ENCODE measurements at places on chromosomes 6 and 20. TPM values are rescaled to one million over a fixed set of nuclear protein-coding genes. Genes with fewer than 3 reads are reported as not detected.

The BIRC7 gene
- 8.6 TPM for polyA plus RNA-seq

The GTSF1L gene
- polyA plus RNA-seq: not detected

The GJA10 gene
- not detected for polyA plus RNA-seq

The IRF4 gene
- 0.07 TPM for polyA plus RNA-seq

The TAP2 gene
- 10.3 TPM for polyA plus RNA-seq

The GSTA3 gene
- not detected for polyA plus RNA-seq

The WFDC10B gene
- 0.24 TPM for polyA plus RNA-seq

The OPN5 gene
- not detected for polyA plus RNA-seq

The MYLK2 gene
- 0.04 TPM for polyA plus RNA-seq

The FNDC1 gene
- polyA plus RNA-seq: not detected

The PSORS1C2 gene
- polyA plus RNA-seq: not detected

The C6orf58 gene
- not detected for polyA plus RNA-seq

The RGS17 gene
- polyA plus RNA-seq: not detected

The HNF4A gene
- 112 TPM for polyA plus RNA-seq

The NOX3 gene
- 0.12 TPM for polyA plus RNA-seq

The ZNF343 gene
- polyA plus RNA-seq: 17.0 TPM

The PPP1R14C gene
- not detected for polyA plus RNA-seq

GRCh38 chr20:46749147-46749546 lies 39.7 kb downstream of the SLC2A10 start:
- H3K4me3 ChIP-seq: no peak overlapping the region
- no peaks in the 10 kb centered on the region for H3K4me1 ChIP-seq
- peaks cover 47% of the 10 kb centered on the region for H3K27me3 ChIP-seq
- no peak overlapping the region for H3K27ac ChIP-seq

GRCh38 chr6:10794239-10794638 lies 44.1 kb downstream of the MAK start:
- H3K27me3 ChIP-seq: no peaks in the 10 kb centered on the region
- no peak overlapping the region for H3K4me3 ChIP-seq
- H3K27ac ChIP-seq: no peak overlapping the region
- no peaks in the 10 kb centered on the region for H3K36me3 ChIP-seq

- peaks cover 82% of the 10 kb centered on the region for H3K4me1 ChIP-seq
- peak overlapping the region; percentile 68 for H3K27ac ChIP-seq
- H3K36me3 ChIP-seq: no peaks in the 10 kb centered on the region
- DNase-seq: no peak
- H3K27me3 ChIP-seq: no peaks in the 10 kb centered on the region
- H3K4me3 ChIP-seq: no peak overlapping the region
Observed at GRCh38 chr20:57591289-57592229, 28.7 kb downstream of the ZBP1 start.

- peaks cover 20% of the 10 kb centered on the region for H3K36me3 ChIP-seq
- peak; percentile 30 for DNase-seq
- peak overlapping the region; percentile 78 for H3K27ac ChIP-seq
Observed at GRCh38 chr6:3749977-3750316, 1.6 kb downstream of the PXDC1 start.

DNA sequence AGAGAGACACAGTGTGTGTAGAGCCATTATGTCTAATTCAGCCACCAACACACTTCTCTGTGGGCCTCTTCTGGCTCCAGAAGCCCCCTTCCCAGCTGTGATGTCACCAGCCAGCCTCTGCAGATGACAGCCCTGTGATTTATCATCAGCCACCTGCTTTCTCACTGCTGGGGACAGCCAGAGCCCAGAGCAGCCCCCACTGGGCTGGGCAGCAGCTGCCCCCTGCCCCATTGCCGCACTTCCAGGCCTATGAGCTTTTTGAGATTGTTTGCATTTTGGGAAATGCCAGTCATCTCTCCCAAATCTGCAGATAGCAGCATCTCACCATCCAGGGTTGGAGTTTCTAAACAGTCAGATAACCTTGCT lies 21.9 kb upstream of the STX16 start:
- no peaks in the 10 kb centered on the region for H3K36me3 ChIP-seq
- no peak overlapping the region for H3K4me3 ChIP-seq
- H3K27ac ChIP-seq: no peak overlapping the region
- peaks cover 97% of the 10 kb centered on the region for H3K27me3 ChIP-seq
- peaks cover 5% of the 10 kb centered on the region for H3K4me1 ChIP-seq
- DNase-seq: no peak

GRCh38 chr20:11098888-11099287 lies 425.1 kb upstream of the JAG1 start:
- H3K36me3 ChIP-seq: no peaks in the 10 kb centered on the region
- H3K27ac ChIP-seq: no peak overlapping the region
- no peak for DNase-seq

- no peaks in the 10 kb centered on the region for H3K36me3 ChIP-seq
- DNase-seq: no peak
- H3K27ac ChIP-seq: no peak overlapping the region
- H3K4me3 ChIP-seq: no peak overlapping the region
- no peaks in the 10 kb centered on the region for H3K4me1 ChIP-seq
Observed at GRCh38 chr20:4608861-4609260, 112.8 kb upstream of the PRND start.

GRCh38 chr6:167698540-167698939 lies 128.2 kb upstream of the AFDN start:
- H3K4me1 ChIP-seq: peaks cover 27% of the 10 kb centered on the region
- no peak for DNase-seq
- H3K4me3 ChIP-seq: no peak overlapping the region
- H3K27me3 ChIP-seq: no peaks in the 10 kb centered on the region

- H3K4me1 ChIP-seq: peaks cover 4% of the 10 kb centered on the region
- H3K27ac ChIP-seq: no peak overlapping the region
- no peak for DNase-seq
- no peaks in the 10 kb centered on the region for H3K27me3 ChIP-seq
- H3K4me3 ChIP-seq: no peak overlapping the region
- no peaks in the 10 kb centered on the region for H3K36me3 ChIP-seq
Observed at GRCh38 chr6:125169522-125169921, 15.9 kb downstream of the TPD52L1 start.

- H3K27ac ChIP-seq: no peak within 1 kb of the TSS
- DNase-seq: no peak
- H3K36me3 ChIP-seq: peaks cover 31% of the 10 kb centered on the region
- peaks cover 37% of the 10 kb centered on the region for H3K4me1 ChIP-seq
- H3K4me3 ChIP-seq: no peak within 1 kb of the TSS
Observed at GRCh38 chr6:33192105-33192646, at the start of gene COL11A2. Gene COL11A2, minus strand, starts transcription at chr6:33192467. Its CDS starts 227 bp downstream, at chr6:33192240.

GRCh38 chr6:62150048-62150663 lies 135.9 kb downstream of the KHDRBS2 start:
- H3K27me3 ChIP-seq: no peaks in the 10 kb centered on the region
- H3K36me3 ChIP-seq: no peaks in the 10 kb centered on the region
- H3K27ac ChIP-seq: no peak overlapping the region
- no peak overlapping the region for H3K4me3 ChIP-seq

DNA sequence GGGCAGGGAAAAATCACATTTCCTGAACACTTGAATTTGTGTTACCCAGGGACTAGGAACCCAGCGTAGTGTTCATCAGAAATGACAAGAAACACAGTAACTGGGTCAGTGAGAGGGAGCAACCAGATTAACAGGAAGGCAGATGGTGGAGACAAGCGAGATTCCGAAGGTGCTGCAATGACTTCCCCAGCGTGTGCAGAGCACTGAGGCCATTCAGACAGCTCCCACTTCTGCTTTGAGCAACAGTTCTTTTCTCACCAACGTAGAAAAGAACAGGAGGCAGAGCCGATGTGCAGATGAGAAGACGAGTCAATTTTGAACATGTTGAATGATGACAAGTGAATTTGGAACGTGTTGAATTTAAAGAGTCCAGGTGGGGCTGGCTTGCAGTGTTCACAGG lies 63.1 kb upstream of the IFNGR1 start:
- H3K27me3 ChIP-seq: no peaks in the 10 kb centered on the region
- no peaks in the 10 kb centered on the region for H3K36me3 ChIP-seq
- H3K27ac ChIP-seq: no peak overlapping the region
- peaks cover 8% of the 10 kb centered on the region for H3K4me1 ChIP-seq

DNA sequence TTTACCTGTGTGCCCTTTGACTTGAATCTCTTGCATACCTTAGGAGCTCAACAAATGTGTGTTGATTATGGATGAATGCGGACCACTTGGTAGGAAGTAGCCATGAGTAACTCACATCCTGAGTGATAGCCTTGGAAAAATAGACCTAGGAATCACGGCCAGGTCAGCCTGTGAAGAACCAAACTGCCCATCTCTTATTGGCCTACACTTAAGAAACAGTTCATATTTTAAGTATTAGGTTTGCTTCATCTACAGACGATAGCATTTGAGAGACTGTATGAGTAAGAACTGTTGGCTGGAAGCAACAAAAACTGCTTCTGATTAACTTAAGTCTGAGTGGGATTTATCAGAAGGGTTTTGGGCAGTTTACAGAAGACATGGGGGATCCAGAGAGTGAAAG lies 320.1 kb upstream of the PRND start:
- no peak for DNase-seq
- no peaks in the 10 kb centered on the region for H3K36me3 ChIP-seq
- no peak overlapping the region for H3K27ac ChIP-seq
- H3K4me3 ChIP-seq: no peak overlapping the region
- no peaks in the 10 kb centered on the region for H3K4me1 ChIP-seq
- H3K27me3 ChIP-seq: no peaks in the 10 kb centered on the region

- no peak for DNase-seq
- H3K4me1 ChIP-seq: peaks cover 41% of the 10 kb centered on the region
- H3K36me3 ChIP-seq: no peaks in the 10 kb centered on the region
Observed at GRCh38 chr20:47476452-47476851, 25.2 kb upstream of the NCOA3 start.

- H3K4me1 ChIP-seq: no peaks in the 10 kb centered on the region
- peaks cover 69% of the 10 kb centered on the region for H3K27me3 ChIP-seq
- H3K27ac ChIP-seq: no peak overlapping the region
- DNase-seq: no peak
- no peaks in the 10 kb centered on the region for H3K36me3 ChIP-seq
- H3K4me3 ChIP-seq: no peak overlapping the region
Observed at GRCh38 chr6:41343641-41344187, 8.3 kb downstream of the NCR2 start.

DNA sequence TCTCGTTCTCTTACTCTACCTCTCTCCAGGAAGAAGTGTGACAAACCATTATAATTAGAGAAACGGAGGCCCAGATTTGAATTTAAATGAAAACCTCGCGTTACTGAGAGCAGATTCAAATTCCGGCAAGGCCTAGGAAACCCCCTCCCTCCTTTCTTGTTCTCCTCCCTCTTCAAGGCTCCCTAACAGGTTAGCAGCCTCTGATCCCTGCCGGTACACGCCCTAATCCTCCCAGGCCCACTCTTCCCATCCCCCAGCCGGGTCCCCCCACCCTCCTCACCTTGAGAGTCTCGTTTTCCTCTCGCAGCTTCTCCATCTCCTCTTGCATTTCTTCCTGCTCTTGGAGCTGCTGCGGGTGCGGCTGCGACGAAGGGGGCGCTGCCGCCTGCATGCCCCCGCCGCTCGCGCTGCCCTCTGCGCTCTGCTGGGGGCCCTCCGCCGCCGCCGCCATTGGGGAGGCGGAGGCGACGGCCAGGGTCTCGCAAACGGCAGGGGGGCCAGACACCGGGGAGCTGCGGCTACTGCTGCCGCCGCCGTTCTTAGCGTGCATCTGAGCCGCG lies 3.8 kb downstream of the MTCL3 start:
- H3K4me3 ChIP-seq: peak overlapping the region; percentile 44
- H3K4me1 ChIP-seq: peaks cover 5% of the 10 kb centered on the region
- no peaks in the 10 kb centered on the region for H3K36me3 ChIP-seq
- H3K27me3 ChIP-seq: peaks cover 38% of the 10 kb centered on the region

DNA sequence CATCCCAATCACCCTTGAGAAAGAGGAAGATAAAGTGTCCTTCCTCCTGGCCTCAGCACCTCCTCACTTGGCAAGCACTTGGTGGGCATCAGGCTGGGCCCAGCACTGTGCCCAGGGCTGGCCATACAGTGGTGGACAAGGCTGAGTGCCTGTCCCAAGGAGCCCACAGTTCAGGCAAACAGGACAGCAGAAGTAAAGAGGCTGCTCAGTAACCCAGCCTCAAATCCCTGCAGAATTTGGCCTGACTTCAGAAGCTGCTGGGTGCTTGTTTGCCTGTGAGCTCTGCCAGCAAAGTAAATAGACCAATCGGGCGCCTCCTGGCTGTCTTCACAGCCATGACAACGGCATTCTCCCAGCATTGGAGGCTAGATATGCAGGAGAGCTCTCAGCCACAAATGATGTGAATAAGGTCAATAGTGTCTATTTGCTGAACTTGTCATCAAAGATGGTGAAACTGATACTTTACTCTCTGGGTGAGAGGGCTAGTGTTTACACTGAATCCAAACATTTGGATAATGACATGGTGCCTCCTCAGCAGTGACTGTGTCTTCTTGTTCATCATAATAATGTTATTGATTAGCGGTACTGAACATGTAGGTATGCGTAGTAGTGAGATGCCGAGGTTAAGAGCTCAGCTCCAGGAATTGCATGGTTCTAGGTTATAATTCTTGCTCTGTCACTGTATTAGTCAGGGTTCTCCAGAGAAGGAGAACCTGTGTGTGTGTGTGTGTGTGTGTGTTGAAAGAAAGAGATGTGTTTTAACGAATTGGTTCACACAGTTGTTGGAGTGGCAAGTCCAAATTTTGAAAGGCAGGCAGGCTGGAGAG lies 36.9 kb upstream of the FANCE start:
- H3K27me3 ChIP-seq: no peaks in the 10 kb centered on the region
- peaks cover 33% of the 10 kb centered on the region for H3K4me1 ChIP-seq
- H3K36me3 ChIP-seq: peaks cover 22% of the 10 kb centered on the region
- peak overlapping the region; percentile 52 for H3K27ac ChIP-seq

- H3K27me3 ChIP-seq: no peaks in the 10 kb centered on the region
- H3K27ac ChIP-seq: peak overlapping the region; percentile 48
- no peak overlapping the region for H3K4me3 ChIP-seq
- H3K36me3 ChIP-seq: no peaks in the 10 kb centered on the region
Observed at GRCh38 chr6:137801352-137802114, 65.5 kb upstream of the TNFAIP3 start.

- no peak overlapping the region for H3K27ac ChIP-seq
- H3K4me3 ChIP-seq: no peak overlapping the region
- DNase-seq: peak; percentile 88
- H3K36me3 ChIP-seq: no peaks in the 10 kb centered on the region
- peaks cover 2% of the 10 kb centered on the region for H3K27me3 ChIP-seq
Observed at GRCh38 chr6:4358414-4359107, 223.2 kb upstream of the ECI2 start.

GRCh38 chr6:137297887-137298286 lies 78.7 kb upstream of the IFNGR1 start:
- peaks cover 9% of the 10 kb centered on the region for H3K4me1 ChIP-seq
- H3K27ac ChIP-seq: no peak overlapping the region
- no peak for DNase-seq
- H3K4me3 ChIP-seq: no peak overlapping the region
- no peaks in the 10 kb centered on the region for H3K27me3 ChIP-seq
- no peaks in the 10 kb centered on the region for H3K36me3 ChIP-seq

GRCh38 chr20:40016392-40016791 lies 672.6 kb downstream of the MAFB start:
- H3K27ac ChIP-seq: no peak overlapping the region
- H3K27me3 ChIP-seq: no peaks in the 10 kb centered on the region
- no peak for DNase-seq
- H3K36me3 ChIP-seq: no peaks in the 10 kb centered on the region
- H3K4me1 ChIP-seq: no peaks in the 10 kb centered on the region

DNA sequence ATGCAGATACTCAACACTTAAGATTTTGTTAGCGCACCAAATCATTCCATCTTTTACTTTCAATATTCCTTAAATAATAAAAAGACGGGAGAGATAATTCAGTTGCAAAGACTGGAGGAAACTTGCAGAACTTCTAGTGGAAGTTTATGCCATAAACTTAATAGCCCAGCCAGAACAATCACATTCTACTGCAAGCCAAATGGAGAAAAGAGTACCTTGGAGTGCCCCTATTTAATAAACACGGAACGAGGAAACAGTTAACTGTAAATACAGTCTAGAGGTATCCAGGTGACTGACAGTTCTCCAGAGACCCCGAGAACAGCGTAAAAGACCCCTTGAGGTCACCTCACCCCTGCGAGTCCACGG lies 635 bp downstream of the SLC35B3 start:
- H3K36me3 ChIP-seq: no peaks in the 10 kb centered on the region
- peak overlapping the region; percentile 75 for H3K4me3 ChIP-seq
- peaks cover 42% of the 10 kb centered on the region for H3K4me1 ChIP-seq
- no peaks in the 10 kb centered on the region for H3K27me3 ChIP-seq
- no peak for DNase-seq
- peak overlapping the region; percentile 77 for H3K27ac ChIP-seq

All from HepG2 (cell line).